ENCODE measurements at places on chromosomes 4 and X. TPM values are rescaled to one million over a fixed set of nuclear protein-coding genes. Genes with fewer than 3 reads are reported as not detected.

- no peak for DNase-seq
- H3K4me3 ChIP-seq = no peak overlapping the region
- H3K36me3 ChIP-seq = peaks cover 6% of the 10 kb centered on the region
- H3K27me3 ChIP-seq = no peaks in the 10 kb centered on the region
Measured at GRCh38 chr4:84792366-84793301, 173.9 kb downstream of the WDFY3 start.

GRCh38 chrX:19956923-19957322, 33.9 kb downstream of the BCLAF3 start:
- no peaks in the 10 kb centered on the region for H3K27me3 ChIP-seq
- H3K36me3 ChIP-seq = no peaks in the 10 kb centered on the region
- H3K4me3 ChIP-seq = no peak overlapping the region

DNA sequence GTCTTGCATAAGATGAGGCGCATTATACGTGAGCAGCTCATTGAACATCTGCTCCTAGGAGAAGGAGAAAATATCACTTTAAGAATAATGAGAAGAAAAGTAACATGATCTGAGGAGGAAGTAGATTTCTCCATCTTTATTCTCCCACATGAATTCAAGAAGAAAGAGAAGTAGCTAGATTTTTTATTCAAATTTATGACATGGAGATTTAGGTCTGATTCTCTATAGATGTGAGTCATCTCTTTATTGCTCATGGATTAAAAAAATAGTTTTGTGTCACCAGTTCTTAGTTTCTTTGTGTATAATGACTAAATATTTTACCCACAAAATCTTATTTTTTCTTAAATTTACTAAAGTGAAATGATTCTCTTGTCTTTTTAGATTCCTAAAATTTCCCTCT, 40.4 kb downstream of the HPGDS start:
- no peak for DNase-seq
- H3K36me3 ChIP-seq = no peaks in the 10 kb centered on the region
- H3K27me3 ChIP-seq = no peaks in the 10 kb centered on the region
- no peak overlapping the region for H3K4me3 ChIP-seq
- H3K27ac ChIP-seq = no peak overlapping the region

- H3K36me3 ChIP-seq = no peaks in the 10 kb centered on the region
- DNase-seq = no peak
- H3K4me1 ChIP-seq = peaks cover 7% of the 10 kb centered on the region
Measured at GRCh38 chr4:156568041-156568440, 403.6 kb downstream of the PDGFC start.

The SETD7 gene
- 4.5 TPM for total RNA-seq

The ANKRD37 gene
- 6.2 TPM for total RNA-seq

The C4orf17 gene
- not detected for total RNA-seq

Data from GM23338 (cell line).